ENCODE measurements at places on chromosomes 11 and 22.

DNA sequence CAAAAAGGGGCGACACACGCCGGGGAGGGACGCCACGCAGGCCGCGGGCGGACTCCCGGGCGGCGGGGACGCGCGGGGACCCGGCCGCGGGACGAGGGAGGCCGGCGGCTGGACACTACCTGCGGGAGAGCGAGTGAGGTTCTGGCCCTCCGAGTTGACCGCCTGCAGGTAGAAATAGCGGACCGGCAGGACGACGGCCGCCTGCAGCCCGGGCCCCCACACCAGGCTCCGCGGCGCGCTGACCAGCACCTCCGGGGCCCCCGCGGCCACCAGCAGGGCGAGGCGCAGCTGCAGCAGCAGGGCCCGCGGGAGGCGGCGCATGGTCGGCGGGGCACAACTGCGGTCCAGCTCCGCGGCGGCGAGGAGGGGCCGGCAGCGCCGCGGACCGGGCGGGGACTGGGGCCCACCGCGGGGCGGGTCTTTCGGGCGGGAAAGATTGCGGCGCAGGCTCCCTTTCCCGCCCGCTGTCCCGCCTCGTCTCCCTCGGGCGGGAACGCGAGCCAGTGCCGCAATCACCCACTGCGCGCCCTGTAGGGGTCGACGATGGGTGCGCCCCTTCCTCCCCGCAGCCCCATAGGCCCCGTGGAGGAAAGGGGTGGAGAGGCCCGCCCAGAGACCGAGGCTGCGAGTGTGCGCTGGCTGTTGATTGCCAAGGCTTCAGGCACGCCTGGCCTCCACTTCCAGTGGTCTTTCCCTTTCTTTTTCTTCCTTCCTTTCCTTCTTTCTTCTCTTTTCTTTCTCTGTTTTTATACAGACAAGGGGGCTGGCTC lies at the start of gene POGLUT3:
Gene POGLUT3, minus strand, starts transcription at position 339 of the 770 bp plus-strand sequence. Its CDS starts 18 bp downstream, at position 321.
- DNase-seq, result peak; percentile 49

- no peak for DNase-seq
These were observed 39.7 kb downstream of the ADAMTS15 start for GRCh38 chr11:130487924-130488815.

GRCh38 chr22:34917239-34917638 lies 148.7 kb upstream of the ISX start:
- no peak for DNase-seq

DNA sequence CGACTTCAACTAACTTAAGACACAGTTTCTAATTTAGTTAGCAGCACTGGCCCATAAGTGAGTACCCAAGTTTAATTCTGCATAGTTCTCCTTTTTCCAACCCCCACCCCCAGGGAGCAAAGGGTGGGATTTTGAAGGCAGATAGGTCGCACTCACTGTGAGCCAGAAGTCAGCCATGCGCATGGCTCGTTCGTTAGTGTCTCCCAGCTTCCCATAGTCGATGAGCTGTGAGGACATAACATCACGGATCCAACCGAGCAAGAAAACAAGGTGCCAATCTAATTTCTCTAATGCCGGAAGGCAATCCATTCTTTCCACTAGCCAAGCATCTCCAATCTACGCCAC lies 577 bp downstream of the MRPL17 start:
- no peak for DNase-seq

DNA sequence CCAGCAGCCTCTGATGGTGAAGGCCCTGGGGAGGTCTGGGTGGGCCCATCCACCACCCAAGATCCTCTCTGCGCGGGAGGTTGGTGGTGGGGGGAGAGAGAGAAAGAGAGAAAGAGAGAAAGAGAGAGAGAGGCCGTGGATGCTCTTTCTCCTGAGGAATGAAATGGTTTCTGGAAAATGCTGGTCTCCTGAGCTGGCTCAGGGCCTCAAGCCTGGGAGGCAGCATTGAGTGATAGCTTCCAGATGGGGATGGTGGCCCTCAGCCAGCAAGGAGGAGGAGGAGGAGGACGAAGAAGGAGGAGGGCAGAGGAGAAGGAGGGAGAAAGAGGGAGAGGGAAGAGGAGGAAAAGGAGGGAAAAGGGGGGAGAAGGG lies 4.6 kb downstream of the TSPAN32 start:
- DNase-seq, result peak; percentile 91

DNA sequence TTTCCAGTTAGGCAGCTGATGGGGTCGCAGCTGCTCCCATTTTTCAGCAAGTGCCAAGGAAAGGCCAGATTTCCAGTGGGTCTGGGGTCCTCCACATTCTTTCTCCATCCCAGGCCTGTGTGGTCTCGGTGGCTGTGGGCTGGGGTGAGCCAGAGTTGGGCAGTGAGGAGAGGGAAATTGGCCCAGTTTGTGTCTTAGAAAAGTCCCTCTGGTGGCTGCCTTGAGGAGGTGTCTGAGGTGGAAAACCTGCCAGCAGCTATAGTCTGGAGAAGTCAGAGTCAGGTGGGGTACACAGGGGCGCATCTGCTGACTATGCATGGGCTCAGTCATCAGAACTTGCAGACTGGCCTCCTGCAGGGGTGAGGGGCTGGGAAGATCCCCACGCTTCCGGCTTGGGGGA lies 30.5 kb downstream of the MRGPRD start:
- no peak for DNase-seq

GRCh38 chr11:12666915-12667314 lies 7.3 kb upstream of the TEAD1 start:
- no peak for DNase-seq
